GM06990 (cell line): ENCODE measurements at places on chromosomes 11 and 22.

- DNase-seq = no peak
Measured at GRCh38 chr11:47389577-47390421, 11.5 kb upstream of the SPI1 start.

- no peak for DNase-seq
Measured at GRCh38 chr22:31367426-31367825, 21.3 kb upstream of the PATZ1 start.

DNA sequence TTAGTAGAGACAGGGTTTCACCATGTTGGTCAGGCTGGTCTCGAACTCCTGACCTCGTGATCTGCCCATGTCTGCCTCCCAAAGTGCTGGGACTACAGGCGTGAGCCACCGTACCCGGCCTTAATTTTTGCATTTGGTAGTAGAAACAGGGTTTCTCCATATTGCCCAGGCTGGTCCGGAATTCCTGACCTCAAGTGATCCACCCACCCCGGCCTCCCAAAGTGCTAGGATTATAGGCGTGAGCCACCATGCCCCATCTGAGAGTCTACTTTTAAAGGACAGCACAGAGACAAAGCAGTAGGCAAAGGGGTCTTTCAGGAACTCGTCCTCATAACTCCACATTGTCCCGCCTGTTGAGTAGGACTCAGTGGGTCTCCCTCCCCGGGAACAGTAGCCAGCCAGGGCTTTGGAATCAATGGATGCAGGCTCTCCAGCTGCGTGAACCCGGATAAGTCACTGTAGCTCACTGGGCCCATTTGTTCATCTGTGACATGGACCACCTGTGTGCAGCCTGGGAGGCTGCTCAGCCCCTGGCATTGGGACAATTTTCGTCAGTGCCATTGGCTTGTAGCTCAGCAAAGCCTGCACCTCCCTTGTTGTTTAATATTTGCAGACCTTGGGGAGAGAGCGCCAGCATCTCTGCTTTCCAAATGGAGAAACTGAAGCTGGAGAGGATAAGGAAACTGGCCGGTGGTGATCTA, 86.1 kb downstream of the ARHGAP8 start:
- DNase-seq = no peak

DNA sequence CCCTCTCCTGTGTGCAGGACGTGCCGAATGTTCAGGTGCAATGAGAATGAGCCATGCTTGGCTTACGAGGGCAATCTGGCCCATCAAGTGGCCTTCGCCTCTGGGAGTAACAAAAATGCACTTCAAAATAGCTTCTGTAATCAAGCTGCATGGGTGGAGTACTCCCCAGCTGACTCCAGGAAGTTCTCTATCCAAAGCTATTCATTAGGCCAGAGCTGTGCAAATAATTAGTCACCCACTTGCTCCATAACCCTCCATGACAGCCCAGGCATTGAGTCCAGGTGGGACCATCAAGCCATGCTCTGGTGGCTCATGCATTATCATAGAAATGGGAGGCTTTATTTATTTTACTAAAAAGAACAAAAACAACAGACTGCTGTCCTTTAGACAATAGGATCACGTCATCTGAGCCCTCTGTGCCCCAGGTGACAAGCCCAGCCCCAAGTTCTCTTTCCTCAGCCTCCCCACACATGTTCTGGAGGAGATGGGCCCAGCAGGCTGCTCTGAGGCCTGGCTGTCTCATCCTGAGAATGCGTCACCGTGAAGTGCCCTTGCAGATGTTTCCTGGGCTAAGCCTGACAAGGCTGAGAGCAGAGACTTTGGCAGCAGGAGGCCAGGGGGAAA, 244.7 kb downstream of the ETS1 start:
- DNase-seq = peak; percentile 67

DNA sequence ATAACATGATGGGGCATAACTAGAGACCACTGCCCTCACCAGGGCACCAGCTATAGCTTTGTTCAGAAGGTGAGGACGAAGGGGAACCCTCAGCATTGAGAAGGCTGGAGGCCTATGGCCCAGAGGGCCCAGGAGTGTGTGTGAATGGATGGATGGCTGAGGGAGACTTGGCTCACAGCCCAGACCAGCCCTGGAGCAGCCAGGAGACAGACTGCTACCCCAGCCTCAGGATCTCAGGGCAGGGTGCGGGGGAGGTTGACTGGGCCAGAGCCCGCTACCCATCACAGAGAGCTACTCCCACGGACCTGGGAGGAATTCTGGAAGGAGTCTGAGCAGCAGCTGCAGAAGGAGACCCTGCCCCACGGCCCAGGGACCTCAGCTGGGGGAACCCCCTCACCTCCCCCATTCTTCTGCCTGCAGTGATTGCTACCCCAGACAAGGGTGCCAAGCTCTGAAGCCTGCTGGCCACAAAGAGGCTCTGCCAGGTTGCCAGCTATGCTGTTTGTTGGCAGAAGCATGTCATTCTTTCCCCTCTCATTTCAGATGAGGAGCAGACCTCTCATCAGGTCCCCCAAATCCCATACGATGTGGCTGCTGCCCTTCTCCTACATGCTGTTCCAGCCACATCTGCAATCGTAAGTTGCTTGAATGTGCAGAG, 5.4 kb upstream of the CSDC2 start:
- no peak for DNase-seq

DNA sequence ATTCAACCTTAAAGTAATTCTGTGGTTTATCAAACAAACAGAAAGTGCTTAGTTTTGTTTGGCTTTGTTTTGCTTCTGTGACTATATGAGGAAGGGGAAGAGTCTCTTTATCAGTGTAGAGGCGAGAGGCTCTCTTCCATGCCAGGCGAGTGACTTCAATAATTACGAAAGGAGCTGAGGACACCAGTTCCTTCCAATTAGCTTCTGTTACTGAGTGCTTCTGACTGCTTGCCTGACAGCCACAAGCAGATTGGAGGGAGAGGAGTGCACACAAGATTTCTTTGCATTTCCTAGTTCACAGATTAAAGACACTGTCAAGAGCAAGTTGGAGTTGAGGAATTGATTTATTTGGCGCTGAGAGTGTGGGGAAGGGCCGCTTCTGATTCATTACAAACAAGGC, 1484.5 kb upstream of the TENM4 start:
- DNase-seq = no peak

GRCh38 chr11:78699609-78700135, 125.0 kb upstream of the NARS2 start:
- no peak for DNase-seq

DNA sequence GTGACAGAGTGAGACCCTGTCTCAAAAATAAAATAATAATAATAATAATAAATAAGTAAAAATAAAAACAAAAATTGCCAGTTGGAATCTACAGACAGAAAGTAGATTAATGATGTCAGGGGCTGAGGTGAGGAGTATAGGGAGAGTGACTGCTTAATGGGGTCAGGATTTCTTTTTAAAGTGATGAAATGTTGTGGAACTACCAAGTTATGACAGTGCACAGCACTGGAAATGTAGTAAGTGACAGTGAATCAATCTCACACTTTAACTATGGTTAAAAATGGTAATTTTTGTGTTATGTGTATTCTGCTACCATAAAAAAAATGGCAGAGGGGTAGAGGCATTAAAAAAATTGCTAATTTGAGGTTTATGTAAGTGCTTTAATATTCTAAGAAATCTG, 87.2 kb downstream of the ATG16L2 start:
- no peak for DNase-seq

GRCh38 chr11:19803506-19803998, 90.9 kb downstream of the NAV2 start:
- no peak for DNase-seq

DNA sequence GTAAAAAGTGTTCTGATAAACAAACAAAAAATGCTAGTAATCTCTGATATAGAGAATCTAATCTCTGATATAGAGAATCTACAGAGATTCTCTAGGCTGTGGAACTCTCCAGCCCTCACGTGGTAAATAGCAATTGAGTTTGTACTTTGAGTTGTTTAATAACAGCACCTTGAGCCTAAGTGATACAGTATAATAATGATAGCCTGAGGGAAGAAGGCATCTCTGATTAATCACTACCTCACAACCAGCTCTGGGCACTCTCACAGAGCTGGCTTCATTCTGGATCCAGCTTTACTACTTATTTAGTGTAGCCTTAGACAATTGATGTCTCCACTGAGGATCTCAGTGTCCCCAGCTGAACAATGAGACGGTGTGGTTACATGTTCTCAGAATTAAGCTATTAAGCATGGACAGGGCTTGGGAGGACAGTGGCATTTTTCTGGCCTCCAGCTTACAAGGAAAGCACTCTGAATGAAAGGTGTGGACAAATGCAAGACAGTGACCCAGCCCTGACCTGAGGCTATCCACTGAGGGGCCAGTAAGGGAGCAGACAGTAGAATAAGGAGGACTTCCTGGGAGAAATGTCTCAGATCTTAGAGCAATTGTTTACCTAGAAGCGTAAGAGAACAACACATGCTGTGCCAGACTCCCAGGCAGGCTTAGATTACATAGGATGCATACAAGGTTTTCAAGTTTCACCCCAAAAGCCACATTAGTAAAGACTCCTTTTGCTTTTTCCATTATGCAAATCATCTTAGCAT, 88.7 kb upstream of the DRD2 start:
- no peak for DNase-seq

DNA sequence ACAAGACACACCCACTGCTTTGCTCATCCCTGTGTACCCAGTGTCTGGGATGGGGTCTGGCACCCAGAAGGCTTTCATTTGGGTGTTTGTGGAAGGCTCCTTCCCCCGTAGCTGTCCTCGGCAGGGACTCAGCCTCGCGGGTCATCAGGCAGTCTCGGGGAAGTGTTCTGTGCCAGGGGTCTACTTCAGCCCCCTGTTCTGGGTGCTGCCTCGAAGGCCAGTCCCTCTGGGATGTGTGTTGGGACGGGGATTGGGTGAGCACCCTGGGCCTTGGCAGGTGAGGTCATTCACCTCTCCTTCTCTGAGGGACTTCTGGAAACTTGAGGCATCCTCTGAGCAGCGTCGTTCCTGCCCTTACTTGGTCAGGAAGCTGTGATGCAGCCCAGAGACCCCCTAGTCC, 65.5 kb downstream of the RPUSD4 start:
- DNase-seq = no peak

DNA sequence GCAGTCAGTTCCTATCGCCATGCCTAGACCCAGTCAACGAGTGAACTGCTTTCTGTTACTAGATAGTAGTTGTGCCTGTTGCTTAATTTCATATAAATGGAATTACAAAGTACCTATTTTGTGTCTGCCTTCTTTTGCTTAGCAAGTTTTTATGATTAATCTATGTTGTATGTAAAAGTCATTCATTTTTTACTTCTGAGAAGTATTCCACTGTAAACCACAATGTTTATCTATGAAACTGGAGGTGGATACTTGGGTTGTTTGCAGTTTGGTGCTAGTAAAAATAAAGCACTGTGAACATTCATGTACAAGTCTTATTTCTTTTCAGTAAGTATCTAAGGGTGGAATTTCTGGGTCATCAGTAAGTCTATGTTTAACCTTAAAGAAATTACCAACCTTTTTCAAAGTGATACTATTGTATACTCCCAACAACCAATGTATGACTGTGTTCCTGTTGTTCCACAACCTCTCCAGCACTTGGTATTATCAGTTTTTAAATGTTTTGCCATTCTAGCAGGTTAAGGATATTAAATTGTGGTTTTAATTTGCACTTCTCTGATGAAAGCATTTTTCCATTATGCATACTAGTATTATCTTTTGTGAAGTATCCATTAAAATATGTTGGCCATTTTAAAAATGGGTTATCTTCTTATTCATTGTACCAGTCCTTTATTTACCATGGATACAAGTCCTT, 68.2 kb downstream of the DNAJC24 start:
- no peak for DNase-seq

DNA sequence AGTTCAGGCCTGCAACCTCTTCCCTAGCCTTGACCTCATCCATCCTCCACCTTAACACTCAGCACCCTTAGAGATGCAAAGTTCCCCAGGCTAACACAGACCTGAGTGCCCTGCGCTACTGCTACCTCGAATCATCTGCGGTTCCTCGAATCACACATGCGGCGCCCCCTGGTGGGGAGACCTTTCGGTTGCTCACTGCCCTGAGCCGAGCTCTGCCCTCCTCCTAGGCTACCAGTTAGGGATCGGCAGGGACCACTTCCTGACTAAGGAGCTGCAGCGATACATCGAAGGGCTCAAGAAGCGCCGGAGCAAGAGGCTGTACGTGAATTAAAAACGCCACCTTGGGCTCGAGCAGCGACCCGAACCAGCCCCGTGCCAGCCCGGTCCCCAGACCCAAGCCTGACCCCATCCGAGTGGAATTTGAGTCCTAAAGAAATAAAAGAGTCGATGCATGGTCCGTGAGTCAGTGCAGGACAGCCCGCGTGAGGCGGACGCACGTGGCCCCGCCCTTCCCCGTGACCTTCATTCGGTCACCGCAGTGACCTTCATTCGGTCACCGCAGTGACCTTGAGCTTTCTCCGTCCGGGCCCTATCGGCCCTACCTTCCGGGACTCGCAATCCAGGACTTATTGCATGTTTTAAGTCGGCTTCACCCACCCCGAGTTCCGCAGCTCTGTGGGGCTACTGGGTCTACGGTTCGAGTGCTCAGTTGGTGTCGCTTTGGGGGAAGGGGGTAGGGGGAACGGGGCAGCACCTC, 830 bp upstream of the ESRRA start:
- DNase-seq = peak; percentile 87

GRCh38 chr11:5046226-5046625, at the start of gene OR52J3:
Gene OR52J3 (plus strand): TSS chr11:5046526. CDS start chr11:5046526, 0 bp downstream.
- DNase-seq = no peak

DNA sequence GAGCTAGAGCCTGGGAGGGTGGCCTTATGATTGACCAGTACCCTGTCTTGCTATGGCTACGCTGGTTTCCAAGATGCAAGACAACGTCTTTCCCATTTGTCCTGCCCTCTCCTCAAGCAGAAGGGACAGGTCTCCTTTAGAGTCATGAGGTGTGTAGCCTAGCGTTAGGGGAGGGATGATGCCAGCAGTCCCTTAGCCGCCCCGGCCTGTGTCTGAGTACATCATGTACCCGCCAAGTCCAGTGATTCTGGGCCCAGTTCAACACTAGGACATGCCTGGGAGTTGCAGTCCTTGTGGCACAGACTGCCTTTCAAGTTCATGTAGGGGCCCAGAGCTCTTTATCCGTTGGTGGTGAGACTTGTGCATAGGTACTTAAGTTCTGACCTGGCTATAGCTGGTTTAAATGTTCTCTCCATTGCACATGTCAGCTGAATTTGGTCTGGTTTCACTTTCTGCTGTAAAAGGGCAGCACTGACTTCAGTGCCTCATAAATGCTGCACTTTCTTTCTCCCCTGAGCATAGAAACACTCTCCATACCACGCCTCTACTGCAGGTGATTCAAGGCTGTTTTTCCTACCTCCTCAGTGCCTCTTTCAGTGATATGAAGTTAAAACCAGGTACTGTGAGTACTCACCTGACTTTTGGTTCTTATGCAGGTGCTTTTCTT, 151.1 kb downstream of the METTL15 start:
- no peak for DNase-seq

DNA sequence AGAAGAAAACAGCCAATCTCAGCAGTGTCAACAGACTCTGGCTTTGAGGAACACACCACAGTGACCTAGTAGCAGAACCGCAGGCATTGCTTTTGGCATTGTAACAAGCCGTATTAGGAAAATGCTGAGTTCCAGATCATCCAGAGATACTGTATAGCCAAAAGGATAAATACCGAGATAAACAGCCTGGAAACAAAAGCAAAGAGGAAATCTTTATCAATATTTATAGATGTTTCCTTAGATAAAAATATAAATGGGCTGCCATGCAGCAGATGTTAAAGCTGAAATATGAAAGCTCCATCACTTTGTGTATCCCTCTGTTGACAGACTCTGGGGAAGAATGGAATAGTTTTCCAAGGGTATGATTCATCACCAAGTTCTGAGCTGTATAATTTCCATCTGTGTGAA, 98.9 kb upstream of the TP53AIP1 start:
- DNase-seq = no peak

- DNase-seq = no peak
Measured at GRCh38 chr11:122197066-122197987, 81.3 kb upstream of the BLID start.

GRCh38 chr11:81895258-81895657, 838.4 kb downstream of the FAM181B start:
- no peak for DNase-seq

GRCh38 chr22:28365371-28365770, 314.3 kb downstream of the TTC28 start:
- DNase-seq = no peak
